ENCODE measurements at places on chromosomes 7 and 10.
A peak's percentile ranks its signal among the peaks of the same experiment; 100 is the strongest.

- no peak for DNase-seq
- H3K36me3 ChIP-seq, result peaks cover 86% of the 10 kb centered on the region
- no peak overlapping the region for H3K27ac ChIP-seq
- H3K27me3 ChIP-seq, result no peaks in the 10 kb centered on the region
These were observed 54.9 kb downstream of the ZRANB1 start for GRCh38 chr10:124996854-124997215.

- H3K4me3 ChIP-seq, result no peak overlapping the region
- no peak overlapping the region for H3K27ac ChIP-seq
- no peaks in the 10 kb centered on the region for H3K27me3 ChIP-seq
- peaks cover 17% of the 10 kb centered on the region for H3K4me1 ChIP-seq
These were observed 160.5 kb downstream of the GFRA1 start for GRCh38 chr10:116112232-116113231.

- H3K4me3 ChIP-seq, result no peak overlapping the region
- H3K4me1 ChIP-seq, result no peaks in the 10 kb centered on the region
- no peak for DNase-seq
- H3K27ac ChIP-seq, result no peak overlapping the region
- H3K36me3 ChIP-seq, result no peaks in the 10 kb centered on the region
- H3K27me3 ChIP-seq, result no peaks in the 10 kb centered on the region
These were observed 982.4 kb upstream of the LRRTM3 start for GRCh38 chr10:65943451-65943850.

DNA sequence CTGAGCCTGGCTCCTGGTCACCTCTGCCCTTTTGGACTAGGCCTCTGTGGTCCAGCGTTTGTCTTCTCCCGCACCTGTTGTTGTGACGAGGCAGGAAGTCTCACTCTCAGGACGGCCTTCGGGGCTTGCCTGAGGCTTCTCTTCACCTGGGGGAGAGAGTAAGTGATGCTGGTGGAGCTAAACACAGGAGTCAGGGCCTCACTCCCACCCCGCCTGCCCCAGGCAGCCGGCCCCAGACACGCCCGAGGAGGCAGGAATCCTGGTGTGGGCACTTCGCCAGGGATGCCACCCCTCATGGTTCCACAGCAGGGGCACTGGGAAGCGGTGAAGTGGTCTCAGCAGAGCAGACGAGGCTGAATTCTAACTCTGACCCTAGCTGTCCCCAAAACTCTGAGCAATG lies 42.4 kb downstream of the IL2RA start:
- H3K27me3 ChIP-seq, result peaks cover 24% of the 10 kb centered on the region
- H3K36me3 ChIP-seq, result no peaks in the 10 kb centered on the region
- no peaks in the 10 kb centered on the region for H3K4me1 ChIP-seq
- no peak for DNase-seq

DNA sequence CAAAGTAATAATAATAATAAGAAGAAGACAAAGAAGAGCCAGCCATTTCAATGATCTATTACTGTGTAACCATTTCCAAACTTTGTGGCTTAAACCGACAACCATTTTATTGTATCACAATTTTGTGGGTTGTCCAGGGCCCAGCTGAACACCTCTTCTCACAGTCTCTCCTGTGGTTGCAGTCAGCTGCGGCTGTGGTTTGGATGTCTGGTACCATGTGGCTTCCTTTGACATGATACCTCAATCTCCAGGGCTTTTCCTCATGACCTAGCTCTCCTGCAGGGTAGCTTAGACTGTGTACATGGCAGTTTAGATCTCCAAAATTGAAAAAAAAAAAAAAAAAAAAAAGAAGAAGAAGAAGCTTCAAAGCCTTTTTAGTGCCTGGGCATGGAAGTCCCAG lies 72.6 kb upstream of the NFKB2 start:
- H3K27ac ChIP-seq, result peak overlapping the region; percentile 75
- no peaks in the 10 kb centered on the region for H3K27me3 ChIP-seq
- no peak for DNase-seq
- peaks cover 9% of the 10 kb centered on the region for H3K4me1 ChIP-seq
- H3K36me3 ChIP-seq, result peaks cover 6% of the 10 kb centered on the region

- no peak overlapping the region for H3K27ac ChIP-seq
- no peaks in the 10 kb centered on the region for H3K36me3 ChIP-seq
- peaks cover 4% of the 10 kb centered on the region for H3K27me3 ChIP-seq
- no peak for DNase-seq
These were observed 36.4 kb upstream of the CARD11 start for GRCh38 chr7:3080106-3080505.

DNA sequence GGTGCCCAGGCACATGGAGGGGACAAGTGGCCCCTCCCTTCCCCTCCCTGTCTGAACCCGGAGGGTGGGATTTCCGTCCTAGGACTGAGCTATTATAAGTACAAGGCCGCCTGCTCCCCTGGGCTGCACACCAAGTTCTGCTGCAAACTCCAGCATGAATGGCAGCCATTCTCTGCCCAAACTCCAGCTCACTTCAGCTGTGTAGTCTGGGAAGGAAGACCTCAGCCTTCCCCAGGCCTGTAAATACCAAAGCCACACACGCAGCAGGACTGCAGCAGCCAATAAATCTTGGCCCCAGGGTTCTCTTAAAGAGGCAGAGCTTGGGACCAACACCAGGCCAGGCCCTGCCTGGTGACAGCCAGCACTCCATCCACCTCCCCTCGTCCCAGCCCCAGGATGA lies 291.3 kb upstream of the ZMIZ1 start:
- H3K36me3 ChIP-seq, result no peaks in the 10 kb centered on the region
- H3K4me3 ChIP-seq, result no peak overlapping the region
- H3K27me3 ChIP-seq, result peaks cover 4% of the 10 kb centered on the region
- peaks cover 52% of the 10 kb centered on the region for H3K4me1 ChIP-seq
- H3K27ac ChIP-seq, result peak overlapping the region; percentile 58

DNA sequence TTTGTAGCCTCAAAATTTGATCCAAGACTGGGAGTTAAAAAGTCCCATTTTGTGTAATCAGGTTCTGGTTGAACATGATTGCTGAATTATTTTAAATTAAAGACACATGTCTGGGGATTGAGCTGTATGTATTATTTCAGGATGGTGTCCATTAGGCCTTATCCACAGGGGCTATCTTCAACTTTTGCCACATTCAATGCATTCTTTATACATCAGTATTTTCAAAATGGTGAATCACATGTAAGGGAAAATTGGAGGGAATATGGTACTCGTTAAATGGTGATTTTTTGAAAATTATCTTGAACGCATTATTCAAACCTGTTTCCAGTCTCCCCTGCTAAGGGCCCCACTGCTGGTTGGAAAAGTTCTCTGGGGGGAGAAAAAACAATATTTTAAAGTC lies 367.7 kb upstream of the NPVF start:
- H3K27me3 ChIP-seq, result no peaks in the 10 kb centered on the region
- H3K36me3 ChIP-seq, result no peaks in the 10 kb centered on the region
- no peak for DNase-seq
- no peak overlapping the region for H3K27ac ChIP-seq

- peaks cover 2% of the 10 kb centered on the region for H3K4me1 ChIP-seq
- no peaks in the 10 kb centered on the region for H3K27me3 ChIP-seq
- H3K27ac ChIP-seq, result peak overlapping the region; percentile 89
- no peak for DNase-seq
- H3K4me3 ChIP-seq, result no peak overlapping the region
These were observed 131.9 kb downstream of the TFPI2 start for GRCh38 chr7:93758631-93759030.

GRCh38 chr7:34837316-34837715 lies 179.3 kb downstream of the NPSR1 start:
- no peak overlapping the region for H3K4me3 ChIP-seq
- H3K36me3 ChIP-seq, result no peaks in the 10 kb centered on the region
- no peak for DNase-seq

- H3K27me3 ChIP-seq, result no peaks in the 10 kb centered on the region
- H3K27ac ChIP-seq, result no peak overlapping the region
- no peak overlapping the region for H3K4me3 ChIP-seq
- H3K36me3 ChIP-seq, result peaks cover 11% of the 10 kb centered on the region
These were observed 2.6 kb upstream of the ASCC1 start for GRCh38 chr10:72218726-72219125.

GRCh38 chr7:12220389-12221046 lies 9.4 kb downstream of the TMEM106B start:
- H3K27ac ChIP-seq, result no peak overlapping the region
- no peak for DNase-seq
- H3K27me3 ChIP-seq, result no peaks in the 10 kb centered on the region
- H3K4me3 ChIP-seq, result no peak overlapping the region

DNA sequence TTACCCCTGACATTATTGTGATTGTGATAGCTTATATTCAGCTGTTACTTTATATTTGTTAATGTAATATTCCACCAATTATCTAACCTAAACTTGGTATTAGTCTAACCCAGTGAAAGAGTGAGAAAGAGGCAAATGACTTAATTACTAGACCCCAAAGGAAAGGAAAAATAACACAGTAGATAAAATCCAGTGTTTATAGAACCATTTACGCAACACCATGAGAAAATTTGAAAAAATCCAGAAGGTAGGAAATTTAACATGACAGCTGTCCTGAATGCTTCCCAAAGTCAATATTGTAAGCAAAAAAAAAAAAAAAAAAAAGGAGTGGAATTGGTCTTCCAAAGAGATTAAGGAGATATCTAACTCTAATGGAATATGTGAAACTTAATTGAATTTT lies 741.5 kb upstream of the GHITM start:
- no peak overlapping the region for H3K27ac ChIP-seq
- DNase-seq, result no peak
- H3K36me3 ChIP-seq, result no peaks in the 10 kb centered on the region
- H3K4me1 ChIP-seq, result no peaks in the 10 kb centered on the region
- no peak overlapping the region for H3K4me3 ChIP-seq
- no peaks in the 10 kb centered on the region for H3K27me3 ChIP-seq

GRCh38 chr7:149304006-149304405 lies 42.0 kb downstream of the ZNF783 start:
- H3K36me3 ChIP-seq, result no peaks in the 10 kb centered on the region
- no peak overlapping the region for H3K4me3 ChIP-seq
- DNase-seq, result no peak
- no peak overlapping the region for H3K27ac ChIP-seq
- H3K27me3 ChIP-seq, result no peaks in the 10 kb centered on the region

- no peak overlapping the region for H3K27ac ChIP-seq
- DNase-seq, result no peak
- H3K4me1 ChIP-seq, result no peaks in the 10 kb centered on the region
- peaks cover 18% of the 10 kb centered on the region for H3K27me3 ChIP-seq
- H3K4me3 ChIP-seq, result no peak overlapping the region
These were observed 15.1 kb downstream of the ANTXRL start for GRCh38 chr10:46301721-46302479.

Measured in mesenchymal stem cell (in vitro differentiated cells and primary cell).